ENCODE measurements at places on chromosomes 7 and 10. TPM values are rescaled to one million over a fixed set of nuclear protein-coding genes. Genes with fewer than 3 reads are reported as not detected.

CTBP2 gene
- 145 TPM for total RNA-seq

BICC1 gene
- 1.1 TPM for total RNA-seq

ANKRD1 gene
- 0.82 TPM for total RNA-seq

STRIP2 gene
- total RNA-seq, result 9.1 TPM

PHYHIPL gene
- 0.69 TPM for total RNA-seq

DNA sequence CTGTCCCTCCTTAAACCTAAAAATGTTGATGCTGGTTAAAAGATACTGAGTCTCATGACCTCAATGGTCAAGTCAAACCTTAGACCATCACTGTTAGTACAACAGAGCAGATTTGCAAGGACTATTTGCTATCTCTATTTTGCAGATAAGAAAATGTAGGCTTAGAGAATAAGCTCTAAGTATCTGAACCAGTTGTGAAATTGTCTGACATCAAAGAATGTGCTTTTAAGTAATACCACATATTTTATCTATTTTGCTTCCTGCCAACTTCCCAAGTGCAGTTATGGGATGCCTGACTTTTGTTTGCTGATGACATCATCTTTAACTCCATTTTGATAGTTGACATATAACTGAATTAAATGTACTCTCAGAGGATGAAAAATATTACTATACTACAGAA is 83.6 kb upstream of the TMEM106B start:
- no peak for DNase-seq

DNA sequence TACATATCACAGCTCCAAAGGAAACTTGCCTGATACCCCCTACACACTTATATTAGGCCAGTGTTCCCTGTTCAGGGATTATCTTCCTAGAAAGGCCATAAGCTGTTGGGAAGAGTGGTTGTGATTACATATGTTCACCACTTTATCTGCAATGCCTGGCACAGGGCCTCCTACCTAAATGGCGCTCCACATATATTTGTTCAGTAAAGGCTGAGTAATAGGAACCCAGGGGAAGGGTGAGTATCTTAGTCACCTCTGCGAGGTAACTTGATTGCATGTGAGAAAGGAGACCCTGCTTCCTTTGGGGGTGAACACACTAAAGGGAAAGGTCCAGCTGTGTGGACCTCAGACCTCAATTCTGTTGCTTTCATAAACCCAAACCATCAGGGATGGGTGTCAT is 896.0 kb downstream of the LRMDA start:
- DNase-seq, result no peak

DNA sequence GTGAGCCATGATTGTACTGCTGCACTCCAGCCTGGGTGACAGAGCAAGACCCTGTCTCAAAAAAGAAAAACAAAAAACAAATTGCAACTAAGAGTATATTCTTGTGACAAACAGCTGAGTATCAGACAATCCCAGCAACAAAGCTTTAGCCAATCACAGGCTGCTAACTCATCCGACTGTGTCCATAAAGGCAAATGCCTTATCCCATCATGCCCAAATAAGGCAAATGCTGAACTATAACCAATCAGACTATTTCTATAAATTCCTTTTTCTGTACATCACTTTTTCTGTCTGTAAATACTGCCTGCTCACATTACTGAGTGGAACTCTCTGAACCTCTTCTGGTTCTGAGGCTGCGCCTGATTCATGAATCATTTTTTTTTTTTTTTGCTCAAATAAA is 37.5 kb upstream of the TAC1 start:
- DNase-seq, result no peak

DNA sequence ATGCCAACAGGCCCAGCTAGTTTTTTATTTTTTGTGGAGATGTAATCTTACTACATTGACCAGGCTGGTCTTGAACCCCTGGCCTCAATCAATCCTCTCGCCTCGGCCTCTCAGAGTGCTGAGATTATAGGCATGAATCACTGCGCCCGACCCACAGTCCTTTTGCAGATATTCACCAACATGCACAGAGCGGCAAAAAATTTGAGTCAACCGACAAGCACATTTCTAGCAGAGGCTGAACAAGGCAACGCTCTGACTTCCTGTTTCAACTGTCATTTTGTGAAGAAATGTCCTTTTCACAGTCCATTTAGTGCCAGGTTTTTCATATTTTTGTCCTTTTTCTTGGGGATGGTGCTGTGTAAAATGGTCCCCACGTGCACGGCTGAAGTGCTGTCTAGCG is 71.1 kb upstream of the KAT6B start:
- no peak for DNase-seq

GRCh38 chr10:70866424-70866823 is 21.9 kb downstream of the PCBD1 start:
- DNase-seq, result no peak

DNA sequence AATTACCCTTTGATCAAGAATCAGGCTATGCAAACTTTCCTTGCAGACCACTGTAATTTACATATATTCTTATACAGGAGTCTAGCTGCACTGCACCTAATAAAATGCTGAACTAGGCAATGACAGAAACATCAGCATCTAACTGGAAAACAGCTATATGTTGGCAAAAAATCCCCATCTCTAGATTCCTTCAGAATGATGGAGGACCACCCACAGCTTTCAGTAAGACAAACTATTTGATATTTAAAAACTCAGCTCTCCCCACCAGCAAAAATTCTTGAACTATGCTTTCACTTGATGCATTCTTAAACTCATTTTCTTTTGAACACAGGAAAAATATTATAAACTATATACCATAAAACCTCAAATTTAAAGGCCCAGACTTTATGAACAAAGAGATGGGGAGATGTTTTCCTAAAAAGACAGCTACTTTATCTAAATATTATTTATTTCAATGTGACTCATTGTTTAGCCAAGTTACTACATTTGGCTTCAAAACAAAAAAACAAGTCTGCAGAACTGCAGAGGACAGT is 77.4 kb downstream of the SEMA3C start:
- no peak for DNase-seq

GRCh38 chr7:92747041-92747835 is 89.1 kb downstream of the CDK6 start:
- no peak for DNase-seq

DNA sequence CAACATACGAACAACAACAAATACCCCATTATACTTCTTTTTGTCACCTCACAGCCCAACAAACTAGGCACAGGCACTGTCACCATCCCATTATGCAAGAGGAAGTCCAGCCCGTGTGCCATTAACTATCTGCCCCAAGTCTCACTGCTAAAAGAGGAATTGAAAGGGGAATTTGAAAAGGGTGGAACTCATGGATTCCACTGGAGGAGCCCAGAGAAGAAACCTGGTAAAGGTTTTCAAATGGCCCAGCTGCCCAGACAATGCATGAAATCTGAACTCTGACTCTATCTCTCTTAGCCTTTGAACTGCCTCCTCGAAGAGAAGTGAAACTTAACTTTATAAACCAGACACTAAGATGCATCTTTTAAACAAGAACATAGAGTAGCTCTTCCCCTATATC is 130.0 kb downstream of the PLXNA4 start:
- no peak for DNase-seq

GRCh38 chr10:63205421-63205820 is 72.3 kb downstream of the NRBF2 start:
- DNase-seq, result no peak

Measured in endothelial cell (in vitro differentiated cells).